ENCODE measurements at places on chromosomes 4 and X. TPM values are rescaled to one million over a fixed set of nuclear protein-coding genes. Genes with fewer than 3 reads are reported as not detected.
A peak's percentile ranks its signal among the peaks of the same experiment; 100 is the strongest.

ADAMTS3 gene
- 0.14 TPM for total RNA-seq

ATP6AP1 gene
- 62.5 TPM for total RNA-seq

RIPPLY1 gene
- total RNA-seq = not detected

SLC16A2 gene
- 9.2 TPM for total RNA-seq

TSPYL2 gene
- total RNA-seq = 24.7 TPM

F11 gene
- total RNA-seq = not detected

TMEM154 gene
- 1.8 TPM for total RNA-seq

PGAM4 gene
- not detected for total RNA-seq

FAM149A gene
- 17.8 TPM for total RNA-seq

IDUA gene
- total RNA-seq = 33.9 TPM

FBXO8 gene
- 45.3 TPM for total RNA-seq

EDNRA gene
- not detected for total RNA-seq

MAPK10 gene
- total RNA-seq = 4.1 TPM

GRCh38 chrX:16897445-16897844 lies 27.3 kb upstream of the RBBP7 start:
- no peak for DNase-seq

- DNase-seq = no peak
These were observed 6.8 kb upstream of the IQSEC2 start for GRCh38 chrX:53288189-53288588.

GRCh38 chrX:152588206-152588605 lies 49.5 kb upstream of the GABRQ start:
- DNase-seq = no peak

DNA sequence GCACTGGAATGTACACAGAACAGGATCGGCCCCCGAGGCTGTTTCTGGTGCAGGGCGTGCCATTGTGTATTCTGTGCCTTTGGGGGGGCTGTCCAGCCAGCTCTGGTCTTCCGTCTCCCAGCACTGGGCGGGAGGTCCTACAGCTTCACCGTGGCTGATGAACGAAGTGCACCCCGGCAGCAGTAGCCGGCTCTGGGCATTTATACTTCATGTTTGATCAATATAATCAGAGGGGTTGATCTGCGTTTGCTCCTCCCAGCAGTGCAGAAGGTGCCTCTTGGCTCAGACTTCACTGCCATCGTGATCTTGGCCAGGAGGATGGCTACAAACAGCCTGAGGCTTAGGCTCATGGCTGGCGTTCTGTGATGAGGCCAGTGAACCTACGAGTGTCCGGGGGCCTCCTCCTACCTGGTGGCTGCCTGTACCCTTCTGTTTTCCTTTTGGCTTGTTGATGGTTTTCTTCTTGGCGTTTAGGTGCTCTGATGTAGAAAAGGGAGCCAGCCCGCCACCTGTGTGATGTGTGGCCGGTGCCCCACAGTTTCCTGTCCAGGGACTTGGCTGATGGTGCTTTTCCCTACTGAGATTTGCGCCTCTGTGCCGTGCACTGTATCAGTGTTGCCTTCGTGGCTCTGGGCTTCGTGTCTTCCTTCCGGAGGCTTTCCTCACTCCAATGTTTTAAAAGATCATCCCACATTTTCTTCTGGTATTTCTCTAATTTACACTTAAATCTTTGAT lies 31.2 kb upstream of the HGFAC start:
- DNase-seq = no peak

DNA sequence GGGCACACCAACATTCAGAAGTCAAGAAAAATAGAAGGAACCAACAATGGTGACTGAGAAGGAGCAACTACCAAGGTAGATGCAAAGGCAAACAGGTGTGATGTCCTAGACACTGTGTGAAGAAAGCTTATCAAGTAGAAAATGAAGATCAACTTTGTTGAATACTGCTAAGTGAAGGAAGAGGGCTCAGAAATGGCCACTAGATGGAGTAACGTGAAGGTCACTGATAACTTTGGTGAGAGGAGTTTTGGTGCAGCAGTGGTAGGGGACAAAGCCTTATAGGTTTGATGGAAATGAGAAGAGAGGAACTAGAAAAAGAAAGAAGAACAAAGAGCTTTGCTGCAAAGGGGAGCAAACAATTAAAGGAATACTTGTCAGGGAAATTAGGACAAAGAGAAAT lies 23.5 kb downstream of the OTC start:
- DNase-seq = no peak

DNA sequence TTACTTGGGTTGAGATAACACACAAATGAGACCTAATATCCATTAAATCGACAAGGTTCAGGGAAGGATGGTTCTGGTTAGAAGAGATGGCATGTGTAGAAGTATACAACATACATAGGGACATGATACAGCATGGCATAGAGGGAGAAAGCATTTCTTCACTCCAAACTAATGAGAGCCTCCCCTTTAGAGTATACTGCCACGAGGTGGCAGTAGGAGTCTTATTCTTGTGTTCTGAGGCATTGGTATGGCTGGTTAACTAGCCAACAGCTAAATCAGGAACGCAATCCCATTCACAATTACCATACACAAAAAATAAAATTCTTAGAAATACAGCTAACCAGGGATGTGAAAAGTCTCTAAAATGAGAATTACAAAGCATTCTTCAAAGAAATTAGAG lies 29.1 kb upstream of the TRO start:
- DNase-seq = peak; percentile 19

GRCh38 chrX:134963041-134963440 lies 27.8 kb upstream of the SMIM10 start:
- no peak for DNase-seq

DNA sequence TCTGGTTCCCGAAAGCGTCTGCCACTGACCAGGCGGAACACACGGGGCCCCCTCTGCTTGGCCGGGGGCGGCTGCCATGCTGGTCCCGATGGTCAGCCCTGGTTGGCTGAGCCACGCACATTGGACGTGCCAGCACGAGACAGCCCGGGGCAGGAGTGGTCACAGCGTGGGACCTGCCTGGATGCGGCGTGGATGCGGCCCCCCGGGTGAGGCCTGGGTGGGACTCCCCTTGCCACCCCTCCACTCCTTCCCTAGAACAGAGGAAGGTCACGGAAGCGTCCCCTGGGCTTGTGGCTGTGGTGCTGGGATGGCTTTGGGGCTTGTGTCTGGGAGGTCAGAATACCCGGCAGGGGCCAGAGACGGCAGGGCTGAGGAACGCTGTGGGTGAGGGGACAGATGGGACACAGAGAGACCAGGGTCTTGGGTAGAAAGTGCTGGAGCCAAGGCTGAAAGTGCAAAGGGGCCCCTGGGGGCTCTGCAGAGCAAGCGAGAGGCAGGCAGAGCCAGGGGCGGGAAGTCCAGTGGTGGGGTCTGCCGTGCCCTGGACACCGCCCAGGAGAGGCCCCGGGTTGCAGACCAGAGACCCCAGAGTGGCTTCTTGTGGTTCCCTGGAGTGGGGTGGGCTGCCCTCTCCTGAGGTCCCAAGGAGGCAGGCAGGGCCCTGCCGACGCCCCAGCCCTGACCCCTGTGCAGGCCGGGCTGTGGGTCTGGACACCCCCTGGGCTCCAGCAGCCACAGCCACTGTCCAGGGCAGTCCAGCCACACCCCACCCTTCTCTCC lies 8.6 kb upstream of the CPLX1 start:
- DNase-seq = no peak

- peak; percentile 23 for DNase-seq
These were observed 702 bp downstream of the TSPAN5 start for GRCh38 chr4:98657531-98658286.

GRCh38 chr4:88017516-88018297 lies 10.3 kb downstream of the PKD2 start:
- no peak for DNase-seq

GRCh38 chrX:113959912-113960626 lies 623.8 kb upstream of the HTR2C start:
- DNase-seq = no peak

GRCh38 chr4:150212485-150212884 lies 134.2 kb downstream of the DCLK2 start:
- DNase-seq = no peak

- no peak for DNase-seq
These were observed 3.7 kb downstream of the C4orf54 start for GRCh38 chr4:99653916-99654315.

DNA sequence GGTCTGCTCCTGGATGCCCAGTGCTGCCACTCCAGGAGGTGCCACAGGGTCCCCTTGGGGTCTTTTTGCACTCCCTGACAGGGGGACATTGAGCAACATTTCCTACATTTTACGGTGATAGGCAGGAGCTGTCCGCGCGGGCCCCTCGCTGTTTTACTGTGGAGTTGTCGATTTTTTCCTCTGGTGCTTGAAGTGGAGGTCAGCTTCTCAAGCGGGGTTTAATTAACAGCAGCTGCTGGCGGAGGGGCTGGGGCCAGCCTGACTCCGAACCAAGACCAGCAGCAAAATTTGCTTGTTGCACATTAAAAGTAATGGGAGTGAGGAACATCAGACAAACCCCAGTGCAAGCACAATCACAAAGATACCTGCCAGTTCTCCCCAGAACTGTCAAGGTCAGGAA lies 13.2 kb upstream of the SH3TC1 start:
- DNase-seq = no peak

DNA sequence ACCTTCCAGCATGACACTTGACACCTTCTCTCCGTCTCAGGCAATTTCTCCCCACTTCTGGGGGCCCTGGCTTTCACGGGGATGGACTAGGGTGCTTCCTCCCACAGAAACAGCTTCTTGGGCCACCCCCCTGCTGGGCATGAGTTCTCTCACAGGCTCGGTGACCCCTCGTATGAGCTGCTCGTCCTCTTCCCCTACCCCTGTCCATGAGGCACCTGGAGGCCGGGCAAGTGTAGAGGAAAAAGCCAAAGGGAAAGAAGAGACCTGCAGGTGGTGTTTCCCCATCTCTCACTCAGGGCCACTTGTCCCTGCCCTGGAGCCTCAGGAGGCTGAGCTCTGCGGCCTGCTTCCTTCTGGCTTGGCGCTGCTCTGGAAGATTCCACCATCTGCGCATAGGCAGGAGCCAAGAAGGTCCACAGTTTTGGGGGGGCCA lies 1.9 kb upstream of the RGS12 start:
- DNase-seq = no peak

DNA sequence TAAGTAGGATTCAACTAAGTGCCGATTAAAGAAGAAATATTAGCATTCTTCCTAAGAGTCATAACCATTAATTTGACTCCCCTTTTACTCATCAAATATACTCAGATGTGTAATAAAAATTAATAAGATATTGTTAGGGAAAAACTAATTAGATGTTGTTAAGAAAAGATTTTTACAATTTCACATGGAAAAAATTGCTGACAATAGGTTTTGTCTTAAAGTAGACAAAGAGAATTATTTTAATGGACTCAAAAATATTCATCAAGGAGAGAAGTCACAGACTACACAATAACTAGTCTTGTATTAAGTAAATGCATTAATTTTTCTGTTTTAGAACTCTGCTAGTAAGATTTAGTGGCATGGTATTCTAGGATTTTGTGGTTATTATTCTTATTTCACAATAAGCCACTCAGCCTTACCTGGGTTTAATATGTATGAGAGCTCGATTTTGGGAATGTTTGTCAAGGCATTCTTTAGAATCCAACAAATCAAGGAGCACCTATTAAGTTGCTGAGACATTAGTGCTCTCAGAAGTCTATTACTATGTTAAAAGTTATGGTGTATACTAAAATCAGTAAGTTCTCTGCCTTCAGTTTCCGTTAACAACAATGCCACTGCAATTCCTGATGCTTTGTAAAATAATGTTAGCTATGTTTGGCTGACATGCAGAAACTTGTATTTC lies 110.2 kb upstream of the UGT8 start:
- no peak for DNase-seq

DNA sequence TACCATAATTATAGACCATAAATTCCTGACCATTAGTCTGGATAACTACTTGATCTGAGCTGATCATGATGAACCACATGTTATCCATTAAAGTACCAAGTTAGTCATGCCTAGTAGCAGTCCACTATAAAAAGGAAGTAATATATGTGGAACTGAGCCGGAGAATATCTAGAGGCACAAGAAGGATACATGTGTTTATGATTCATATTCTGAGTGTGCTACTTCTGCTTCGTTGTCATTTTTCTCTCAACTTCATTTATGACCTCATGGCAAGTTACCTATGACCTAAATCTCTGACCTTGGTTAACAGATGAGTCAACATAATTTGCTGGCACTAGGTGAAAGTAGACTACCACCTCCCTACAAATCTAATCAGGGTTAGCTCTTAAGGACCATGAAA lies 56.5 kb upstream of the ANKRD17 start:
- DNase-seq = no peak

DNA sequence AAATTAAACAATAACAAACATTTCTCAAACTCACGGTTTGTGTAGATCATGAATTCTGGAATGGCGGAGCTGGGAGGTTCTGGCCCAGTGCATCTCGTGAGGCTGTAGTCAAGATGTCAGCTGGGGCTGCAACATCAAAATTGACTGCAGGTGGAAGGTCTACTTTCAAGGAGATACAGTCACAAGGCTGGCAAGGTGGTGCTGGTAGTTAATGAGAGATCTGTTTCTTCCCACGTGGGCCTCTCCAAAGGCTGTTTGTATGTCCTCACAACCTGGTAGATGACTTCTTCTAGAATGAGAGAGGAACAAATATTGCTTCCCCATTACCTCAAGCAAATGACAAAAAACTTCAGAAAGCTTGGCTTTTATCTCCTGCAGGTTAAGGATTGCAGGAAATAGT lies 8.0 kb upstream of the PRDX4 start:
- DNase-seq = no peak
